ENCODE measurements at places on chromosomes 16 and 17.

DNA sequence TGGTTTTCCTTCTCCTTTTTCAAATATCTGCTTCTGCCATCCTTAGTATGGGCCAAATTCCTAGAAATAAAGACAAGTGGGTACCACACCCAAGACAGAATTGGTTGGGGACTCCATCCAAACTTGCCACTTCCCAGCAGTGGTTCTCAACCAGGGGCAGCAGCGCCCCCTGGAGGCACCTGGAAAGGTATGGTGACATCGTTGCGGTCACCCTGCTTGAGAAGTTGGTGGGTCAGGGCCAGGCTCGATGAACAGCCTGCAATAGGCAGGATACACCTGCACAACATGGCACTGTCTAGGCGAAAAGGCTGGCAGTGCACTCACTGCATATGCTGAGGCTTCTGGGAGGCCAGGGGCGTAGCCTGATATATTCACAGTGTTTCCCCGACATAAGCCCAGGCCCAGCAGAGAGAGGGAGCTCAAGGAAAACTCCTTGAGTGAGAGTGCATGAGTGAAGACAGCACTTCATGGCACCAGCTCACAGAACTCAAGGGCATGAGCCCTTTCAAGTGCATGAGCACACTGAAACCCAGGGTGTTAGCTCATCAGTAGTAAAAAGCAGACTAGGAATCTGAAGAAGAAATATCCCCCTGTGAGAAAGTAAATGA lies 57.7 kb downstream of the CMC2 start:
- peak; percentile 51 for DNase-seq

GRCh38 chr16:52515068-52515671 lies 31.8 kb downstream of the TOX3 start:
- DNase-seq = no peak

DNA sequence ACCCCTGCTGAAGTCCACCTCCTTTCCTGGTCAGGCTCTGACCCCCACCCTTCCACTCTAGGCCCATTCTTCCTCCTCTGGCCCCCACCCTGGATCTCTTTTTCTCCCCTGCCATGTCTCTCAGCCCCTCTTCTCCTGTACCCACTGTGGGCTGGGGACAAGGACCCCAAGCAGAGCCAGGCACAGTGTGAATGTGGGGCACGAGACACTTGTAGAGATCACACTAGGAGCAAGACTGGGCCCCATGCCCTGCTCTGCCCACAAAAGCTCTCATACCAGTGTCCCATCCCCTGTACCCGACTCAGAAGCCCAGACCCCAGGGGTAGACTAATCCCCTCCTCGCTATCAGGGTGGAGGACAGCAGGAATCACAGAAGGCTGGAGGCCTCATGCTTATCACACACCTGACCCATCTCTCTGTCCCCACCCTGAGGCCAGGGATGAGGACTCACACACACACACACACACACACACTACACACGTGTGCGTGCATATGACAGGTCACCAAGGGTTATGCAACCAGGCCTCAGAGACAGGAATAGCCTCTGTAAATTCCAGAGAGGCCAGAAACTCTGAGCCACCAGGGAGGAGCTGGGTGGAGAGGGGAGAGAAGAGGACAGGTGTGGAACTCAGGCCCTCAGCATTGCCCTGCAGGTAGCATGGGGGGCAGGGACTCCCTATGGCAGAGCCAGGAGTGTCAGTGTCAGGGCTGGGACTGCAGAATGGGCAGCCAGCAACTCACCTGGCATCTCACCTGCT lies 21.1 kb downstream of the ARHGAP27 start:
- DNase-seq = peak; percentile 37

DNA sequence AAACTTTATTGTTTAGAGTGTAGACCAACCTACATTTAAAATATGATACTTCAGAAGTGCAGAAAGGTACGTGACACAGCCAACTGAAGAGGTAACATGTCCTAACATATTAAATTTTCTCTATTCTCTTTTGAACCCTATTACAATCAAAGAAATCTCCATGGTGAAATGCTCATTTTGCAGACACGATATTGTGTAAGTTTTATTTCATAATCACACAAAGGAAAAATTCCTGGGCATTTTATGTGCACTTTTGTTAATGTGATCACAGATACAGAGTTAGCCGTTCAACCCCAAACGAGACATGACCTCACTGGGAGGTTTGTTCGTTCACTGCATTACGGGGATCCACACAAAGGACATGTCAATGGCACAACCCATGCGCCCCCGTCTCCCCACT lies 21.8 kb downstream of the KCNJ16 start:
- DNase-seq = no peak

Data from left colon (tissue), 2 donors.